H9 (cell line): ENCODE measurements at places on chromosomes 11 and 22.

DNA sequence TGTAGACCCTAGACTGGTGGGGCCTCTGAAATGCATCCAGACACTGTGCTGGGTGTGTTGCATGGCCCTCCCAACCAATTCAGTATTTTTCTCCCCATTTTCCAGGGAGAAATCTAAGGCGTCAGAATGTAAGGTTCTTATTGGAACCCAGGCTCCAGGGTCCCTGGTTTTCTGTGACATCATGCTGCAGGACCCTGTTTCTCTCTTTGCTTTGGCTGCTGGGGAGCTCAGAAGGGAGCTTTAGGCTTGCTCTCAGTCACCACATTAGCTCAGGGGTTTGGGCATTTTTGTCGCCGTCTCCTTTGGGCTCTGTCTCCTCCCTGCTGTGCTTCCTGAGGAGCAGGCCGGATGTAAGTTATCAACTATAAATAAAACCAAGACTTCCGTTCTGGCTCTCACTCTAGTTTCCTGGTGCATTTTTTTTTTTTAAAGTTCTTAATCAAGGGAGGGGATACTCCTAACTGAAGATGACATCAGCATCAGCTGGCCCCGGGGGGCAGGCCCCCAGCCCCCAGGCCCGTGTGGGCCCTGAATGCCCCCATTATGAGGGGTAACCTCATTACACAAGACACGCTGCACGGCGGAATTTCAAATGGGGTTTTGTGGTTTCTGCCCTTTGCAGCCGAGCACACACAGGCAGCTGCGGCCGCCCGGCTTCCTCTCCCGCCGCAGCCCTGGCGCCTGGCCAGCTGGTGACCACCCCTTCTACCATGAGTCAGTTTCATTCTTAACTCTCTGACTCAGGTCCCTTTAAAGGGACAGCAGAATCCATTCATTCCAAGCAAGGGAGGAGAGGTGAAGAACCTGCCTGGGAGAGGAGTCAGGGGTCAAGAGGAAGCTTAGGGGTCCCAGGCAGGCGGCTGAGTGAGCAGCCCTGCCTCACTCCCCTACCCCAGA, 3.2 kb downstream of the MYEOV start:
- DNase-seq = no peak

DNA sequence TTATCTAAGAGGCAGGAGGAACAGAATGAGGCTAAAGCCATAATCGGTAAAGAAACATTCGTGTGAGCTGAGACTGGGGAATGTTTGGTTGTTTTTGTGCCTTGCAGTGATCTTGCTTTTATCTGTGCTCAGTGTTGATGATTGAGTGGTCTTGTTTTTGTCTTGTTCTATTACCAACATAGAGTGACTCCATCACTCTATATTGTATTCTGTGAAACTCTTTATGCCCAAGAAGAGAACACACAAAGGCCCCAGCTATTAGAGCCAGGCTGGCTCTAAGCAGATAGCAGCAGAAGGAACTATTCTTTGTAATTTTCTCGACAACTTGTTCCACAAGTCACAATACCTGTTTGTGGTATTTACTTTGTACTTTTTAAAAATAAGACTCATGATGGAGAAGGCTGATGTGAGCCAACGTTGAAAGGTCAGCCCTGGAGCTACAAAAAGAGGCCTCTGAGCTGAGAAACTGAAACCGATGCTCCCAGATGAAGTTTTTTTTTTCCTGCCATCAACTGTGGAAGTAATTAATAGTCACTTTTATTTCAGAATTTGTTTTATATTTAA, 68.4 kb downstream of the LARGE1 start:
- no peak for DNase-seq

DNA sequence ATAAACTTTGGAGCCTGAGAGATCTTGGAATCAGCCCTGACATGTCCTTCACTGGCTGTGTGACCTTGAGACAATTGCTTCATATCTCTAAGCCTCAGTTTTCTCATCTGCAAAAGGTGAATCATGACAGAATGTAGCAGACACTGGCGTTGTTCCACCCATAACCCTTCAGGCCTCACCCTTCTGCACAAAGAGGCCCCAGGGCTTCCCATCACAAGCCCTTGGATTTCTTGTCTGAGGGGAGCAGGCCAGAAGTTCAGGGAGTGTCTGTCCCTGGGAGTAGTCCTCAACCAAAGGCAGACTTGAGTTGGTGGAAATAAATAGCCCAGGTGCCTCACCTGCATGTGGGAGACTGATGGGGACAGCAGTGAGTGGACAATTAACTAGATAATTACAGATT, 16.6 kb downstream of the FGF3 start:
- no peak for DNase-seq

GRCh38 chr11:26948881-26949280, 45.0 kb upstream of the FIBIN start:
- DNase-seq = no peak
